Activated T-helper 9 cell treated with anti-CD3 and anti-CD28 coated beads, Interleukin-2, amount 50 U/mL, for 16 hours (primary cell): ENCODE measurements at places on chromosomes 4 and X.

DNA sequence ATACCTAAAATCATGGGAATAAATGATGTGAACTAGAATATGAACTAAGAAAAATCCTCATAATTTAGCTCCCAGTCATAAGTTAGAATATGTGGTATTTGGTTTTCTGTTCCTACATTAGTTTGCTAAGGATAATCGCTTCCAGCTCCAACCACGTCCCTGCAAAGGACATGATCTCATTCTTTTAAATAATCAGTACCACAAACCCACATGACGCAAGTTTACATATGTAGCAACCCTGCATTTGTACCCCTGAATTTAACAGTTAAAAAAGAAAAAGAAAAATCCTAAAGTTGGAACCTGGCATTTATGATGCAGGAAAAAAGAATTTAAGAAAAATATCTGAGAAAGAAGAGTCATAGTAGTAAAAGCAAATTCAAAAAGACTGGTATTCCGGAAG, 13.3 kb downstream of the UBA6 start:
- DNase-seq: no peak

DNA sequence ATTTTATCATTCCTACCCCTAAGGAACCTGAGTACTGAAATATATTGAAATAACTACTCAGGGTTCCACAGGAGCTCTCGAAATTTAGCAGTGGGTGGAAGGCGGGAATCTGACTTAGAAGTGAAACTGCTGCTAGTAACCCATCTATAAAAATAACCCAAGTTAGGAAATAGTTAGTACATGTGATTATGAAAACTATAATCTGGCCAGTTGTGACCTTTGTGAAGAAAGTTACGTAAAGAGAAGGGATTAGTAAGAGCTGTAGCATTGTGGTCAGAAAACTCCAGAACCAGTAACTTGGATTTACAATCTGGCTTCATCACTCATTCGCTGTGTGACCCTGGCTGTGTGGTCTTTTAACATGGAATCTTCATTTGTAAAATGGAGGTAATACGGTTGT, 175.5 kb downstream of the RAPGEF2 start:
- no peak for DNase-seq

DNA sequence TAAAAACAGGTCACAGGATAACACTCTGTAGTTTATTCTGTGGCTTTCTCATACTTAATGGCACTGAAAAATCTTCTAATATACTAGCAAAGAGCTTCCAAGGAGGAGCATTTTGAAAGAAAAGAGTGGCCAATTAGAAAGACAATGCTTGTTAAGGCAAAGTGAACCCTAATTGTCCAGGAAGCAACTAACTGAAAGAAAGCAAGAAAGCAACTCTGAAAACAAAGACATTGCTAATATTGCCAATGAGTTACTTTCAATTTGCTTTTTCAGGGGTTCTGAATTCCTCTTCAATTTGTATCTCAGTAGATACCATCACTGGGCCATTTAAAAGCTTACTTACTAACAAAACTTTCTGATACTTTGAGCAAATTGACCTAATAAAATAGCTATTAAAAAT, 78.5 kb upstream of the MTNR1A start:
- no peak for DNase-seq

DNA sequence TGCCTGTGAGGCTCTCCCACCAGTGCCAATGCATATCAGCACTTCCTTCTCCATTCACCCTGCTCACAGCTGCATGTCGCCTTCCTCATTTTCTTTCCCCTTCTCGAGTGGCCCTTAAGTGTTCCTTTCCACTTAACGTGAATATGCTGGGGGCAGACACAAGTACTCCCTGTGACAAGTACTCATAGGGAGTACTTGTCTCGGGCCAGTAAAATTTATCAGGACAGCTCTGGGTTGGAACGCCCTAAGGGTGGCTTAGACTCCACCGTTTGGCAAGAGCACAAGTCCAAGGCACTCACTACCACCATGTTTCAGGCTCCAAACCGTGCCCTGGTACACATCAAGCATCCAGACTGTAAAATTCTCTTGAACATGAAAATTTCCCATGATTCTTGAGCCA, 3.9 kb upstream of the LDOC1 start:
- DNase-seq: no peak

DNA sequence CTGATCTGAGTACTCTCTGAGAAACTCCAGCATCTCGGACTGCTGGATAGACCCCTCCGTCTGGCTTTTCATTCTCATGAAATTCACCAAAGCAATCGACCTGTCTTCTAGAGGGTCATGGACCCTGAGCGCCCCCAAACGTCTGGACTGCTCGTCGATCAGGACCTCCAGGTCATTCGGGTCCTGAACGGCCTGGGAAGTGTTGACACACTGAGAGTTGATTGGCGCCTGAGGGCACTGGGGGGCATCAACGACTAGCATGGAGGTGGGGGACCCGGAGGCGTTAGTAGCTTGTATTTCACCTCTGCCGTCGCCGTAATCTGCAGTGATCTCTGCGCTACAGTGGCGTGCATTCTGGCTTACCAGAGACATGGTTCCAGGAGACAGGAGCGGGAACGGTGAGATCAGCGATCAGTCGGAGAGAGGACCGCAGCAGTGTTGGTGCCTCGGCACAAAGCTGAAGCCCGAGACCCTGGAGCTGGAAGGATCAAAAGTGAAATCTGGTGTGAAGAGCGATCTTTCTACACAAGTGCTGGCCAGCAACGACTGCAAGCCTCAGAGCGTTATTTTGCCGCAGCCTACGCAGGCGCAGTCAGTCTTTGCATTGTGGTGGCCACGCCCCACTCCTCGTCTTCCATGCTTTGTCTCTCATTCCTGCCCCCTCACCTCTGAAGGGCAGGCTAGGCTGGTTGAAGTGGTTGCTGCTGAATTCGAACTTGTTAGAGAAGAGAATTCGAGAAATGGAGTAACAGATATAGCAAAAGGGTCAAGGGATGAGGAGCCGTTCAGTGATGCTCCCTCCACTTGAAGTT, at the start of gene MAGEE2:
TSS of gene MAGEE2 (minus strand) at position 575 of the 812 bp plus-strand sequence. CDS start at position 372, 203 bp downstream.
- no peak for DNase-seq

DNA sequence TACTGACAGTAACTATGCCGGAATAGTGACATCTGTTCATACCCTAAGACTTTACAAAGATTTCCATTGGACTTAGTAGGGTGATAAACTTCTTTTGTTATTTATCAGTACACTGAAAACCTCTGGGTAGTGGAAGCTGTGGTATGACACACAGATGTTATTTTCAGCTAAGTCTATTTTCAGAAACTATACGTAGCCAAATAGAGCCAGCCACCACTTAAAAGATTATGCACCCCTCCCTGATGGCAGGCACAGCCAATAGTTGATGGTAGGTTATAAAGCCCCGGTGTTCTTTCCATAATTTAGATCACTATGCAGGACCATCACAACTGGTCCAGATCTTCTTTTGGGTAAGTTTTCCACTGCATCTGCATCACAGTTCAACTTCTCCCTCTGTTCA, 1603.2 kb upstream of the PABPC4L start:
- DNase-seq: no peak

GRCh38 chr4:65018313-65018712, 609.1 kb upstream of the TECRL start:
- DNase-seq: no peak

GRCh38 chr4:185256446-185256845, 47.0 kb downstream of the SNX25 start:
- no peak for DNase-seq

GRCh38 chr4:88138561-88138960, 19.9 kb downstream of the ABCG2 start:
- DNase-seq: no peak

GRCh38 chrX:103540145-103540544, 20.9 kb upstream of the RAB40A start:
- no peak for DNase-seq

- no peak for DNase-seq
Measured at GRCh38 chr4:95534032-95534431, 14.7 kb downstream of the UNC5C start.

DNA sequence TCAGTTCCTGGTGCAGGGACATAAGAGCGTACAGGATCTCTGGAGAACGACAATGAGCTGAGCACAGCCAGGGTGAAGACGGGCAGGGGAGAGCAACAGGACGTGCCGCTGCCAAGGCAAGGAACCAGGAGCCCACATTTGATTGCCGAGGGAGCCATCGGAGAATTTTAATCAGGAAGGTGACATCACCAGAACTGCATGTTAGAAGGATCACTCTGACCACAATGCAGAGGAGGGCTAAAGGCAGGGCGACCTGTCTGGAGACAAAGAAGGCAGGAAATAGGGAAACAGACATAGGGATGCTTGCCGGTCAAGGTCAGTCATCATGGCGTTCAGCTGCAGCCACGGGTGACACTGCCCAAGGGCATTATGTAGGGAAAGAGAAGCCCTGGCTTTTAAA, 81.4 kb downstream of the RBM47 start:
- no peak for DNase-seq

DNA sequence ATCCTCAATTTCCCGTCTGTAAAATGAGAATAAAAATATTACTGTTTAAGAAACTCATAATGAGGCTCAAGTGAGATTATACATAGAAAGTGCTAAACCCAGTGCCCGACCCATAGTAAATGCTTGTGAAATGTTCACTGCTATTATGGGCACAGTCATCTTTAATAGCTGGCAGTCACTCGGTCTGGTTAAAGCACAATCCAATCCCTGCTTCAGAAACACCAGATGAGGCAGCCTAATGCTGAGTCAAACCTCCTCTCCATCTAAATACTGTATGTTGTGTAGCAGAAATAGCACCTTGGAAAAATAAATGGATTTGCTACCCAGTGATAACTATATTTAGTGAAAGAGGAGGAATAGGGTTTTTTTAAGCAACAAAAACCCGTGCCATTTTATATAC, 14.5 kb downstream of the EVC2 start:
- no peak for DNase-seq

DNA sequence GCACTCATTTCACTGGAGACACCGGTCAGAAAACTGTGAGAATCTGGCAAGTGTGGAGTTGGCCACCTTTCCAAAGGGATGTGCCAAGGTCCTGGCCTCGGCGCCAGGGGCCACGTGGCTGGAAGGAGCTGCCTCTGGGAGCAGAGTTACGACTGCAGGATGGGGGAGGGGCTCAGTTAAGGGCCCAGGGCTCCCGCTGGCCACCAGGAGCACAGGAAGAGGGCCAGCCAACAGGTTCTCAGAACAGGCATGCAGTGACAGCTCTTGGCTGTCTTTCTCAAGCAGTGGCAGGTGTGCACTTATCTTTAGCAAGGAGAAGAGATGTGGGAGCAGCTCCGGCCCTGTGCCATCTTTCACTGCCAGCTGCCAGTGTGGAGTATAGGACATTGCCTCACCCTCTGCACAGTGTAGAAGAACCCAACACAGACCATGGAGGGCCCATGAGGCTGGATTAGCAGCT, 115.9 kb upstream of the RBPJ start:
- no peak for DNase-seq

DNA sequence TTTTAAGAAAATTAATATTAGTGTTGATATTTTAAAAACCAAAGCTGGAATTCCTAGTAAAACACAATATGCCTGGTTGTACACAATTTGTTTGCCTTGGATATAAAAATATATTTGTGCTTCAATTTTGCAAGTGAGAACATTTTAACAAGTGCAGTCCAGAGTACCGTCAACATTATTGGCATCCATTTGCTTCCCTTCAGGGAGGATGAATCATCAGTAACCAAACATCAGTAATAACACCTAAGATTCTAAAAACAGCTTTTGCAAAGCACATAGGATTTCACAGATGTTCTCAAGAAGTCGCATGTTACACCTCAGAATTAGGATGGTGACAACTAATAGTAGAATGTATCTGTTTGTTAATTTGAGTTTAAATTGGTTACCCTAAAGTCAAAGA, 262.6 kb upstream of the BMP3 start:
- no peak for DNase-seq

DNA sequence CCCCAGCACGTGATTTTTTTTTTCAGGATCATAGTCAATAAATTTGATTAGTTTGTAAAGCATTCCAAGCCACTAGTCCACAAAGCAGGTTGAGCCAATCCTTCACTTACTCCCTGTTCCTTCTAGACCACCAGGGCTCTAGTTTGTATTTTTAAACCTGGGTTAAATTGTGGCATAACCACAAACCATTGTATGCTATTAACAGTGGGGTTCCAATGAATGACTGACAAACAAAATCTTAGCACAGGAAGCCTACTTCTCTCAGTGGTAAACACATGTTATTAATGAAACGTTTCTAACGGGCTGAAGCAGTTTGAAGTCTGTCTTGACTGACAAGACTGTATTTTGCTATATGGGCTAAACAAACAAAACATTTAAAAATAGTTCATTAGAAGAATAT, 48.6 kb upstream of the GYPA start:
- no peak for DNase-seq

DNA sequence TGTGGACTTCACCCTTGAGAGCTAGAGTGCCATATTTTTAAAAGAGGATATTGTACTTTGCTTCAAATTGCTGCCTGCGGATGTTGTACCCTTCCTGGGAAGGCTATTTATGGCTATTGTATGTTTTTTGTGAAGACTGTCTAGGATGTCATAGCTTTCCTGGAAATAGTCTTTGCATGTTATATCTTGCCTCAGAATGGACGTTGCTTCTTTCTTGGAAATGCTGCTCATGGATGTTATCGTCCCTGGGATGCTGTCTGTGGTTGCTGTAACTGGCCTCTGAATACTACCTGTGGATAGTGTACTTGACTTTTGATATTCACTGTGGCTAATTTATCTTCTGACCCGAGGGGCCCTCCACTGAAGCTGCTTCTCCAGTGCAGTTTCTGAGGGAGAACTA, 146.8 kb downstream of the ENOX2 start:
- DNase-seq: no peak

DNA sequence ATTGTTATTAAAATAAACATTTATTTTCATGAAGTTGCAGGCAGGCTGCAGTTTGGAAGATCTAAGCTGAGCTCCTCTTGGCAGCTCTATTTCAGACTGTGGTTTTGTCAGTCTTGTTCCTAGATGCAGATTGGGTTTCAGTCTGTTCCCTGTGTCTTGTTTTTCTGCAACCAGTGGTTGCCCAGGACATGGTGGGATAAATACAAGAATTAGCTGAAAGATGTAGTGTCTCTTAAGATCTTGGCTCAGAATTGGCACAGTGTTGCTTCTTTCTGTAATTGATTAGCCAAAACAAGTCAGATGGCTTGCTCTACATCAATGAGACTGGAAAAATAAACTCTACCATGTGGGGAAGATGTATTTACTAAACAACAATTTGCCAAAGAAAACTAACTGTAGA, 283.0 kb upstream of the BOD1L1 start:
- no peak for DNase-seq

DNA sequence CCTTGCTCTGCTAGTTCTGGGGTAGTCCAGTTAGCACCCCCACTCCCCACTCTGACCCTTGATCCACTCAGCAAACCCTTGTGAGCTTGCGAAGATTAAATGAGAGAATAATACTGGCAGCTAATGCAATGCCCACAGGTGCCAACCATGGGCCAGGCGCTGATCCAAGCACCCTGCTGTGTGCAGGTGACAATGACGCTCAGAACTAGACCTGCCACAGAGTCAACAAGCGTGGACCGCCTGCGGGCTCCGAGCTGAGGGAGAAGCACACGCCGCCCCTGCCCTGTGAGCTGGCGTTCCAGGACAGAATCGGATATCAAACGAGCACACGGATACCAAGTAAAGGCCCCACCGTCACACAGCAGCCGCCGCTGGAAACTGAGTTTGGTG, 129.2 kb downstream of the FAM53A start:
- DNase-seq: no peak
